ENCODE measurements at places on chromosomes 1 and 21.

DNA sequence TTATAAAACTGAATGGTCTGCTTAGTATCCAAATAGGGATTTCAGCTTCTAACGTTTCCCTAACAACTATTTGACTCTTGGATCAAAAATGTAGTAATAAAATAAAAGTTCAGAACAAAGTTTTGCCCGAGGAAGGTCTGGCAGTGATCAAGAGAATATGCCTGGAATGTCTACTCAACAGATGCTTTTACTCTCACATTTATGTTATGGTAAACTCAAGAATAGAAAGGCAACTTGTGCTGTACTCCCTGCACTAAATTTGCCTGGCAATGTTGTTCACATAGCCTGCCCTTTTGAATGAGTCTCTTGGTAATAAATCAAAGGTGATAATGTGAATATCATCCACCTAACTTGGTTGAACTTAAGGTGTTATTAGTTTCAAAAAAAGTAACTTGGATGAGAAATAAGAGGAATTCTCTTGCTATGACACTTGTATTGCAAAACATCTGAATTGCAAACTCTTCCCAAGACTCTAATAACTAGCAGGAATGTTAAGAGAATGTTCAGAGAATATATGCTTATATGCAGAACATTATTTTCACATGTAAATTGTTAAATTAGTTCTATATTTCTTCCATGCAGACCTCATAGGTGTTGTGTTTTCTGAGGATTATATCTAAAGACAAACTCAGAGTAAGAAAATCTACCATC lies 215.8 kb downstream of the COL24A1 start:
- DNase-seq = no peak

GRCh38 chr1:21365036-21365435 lies 74.8 kb upstream of the ECE1 start:
- no peak for DNase-seq

DNA sequence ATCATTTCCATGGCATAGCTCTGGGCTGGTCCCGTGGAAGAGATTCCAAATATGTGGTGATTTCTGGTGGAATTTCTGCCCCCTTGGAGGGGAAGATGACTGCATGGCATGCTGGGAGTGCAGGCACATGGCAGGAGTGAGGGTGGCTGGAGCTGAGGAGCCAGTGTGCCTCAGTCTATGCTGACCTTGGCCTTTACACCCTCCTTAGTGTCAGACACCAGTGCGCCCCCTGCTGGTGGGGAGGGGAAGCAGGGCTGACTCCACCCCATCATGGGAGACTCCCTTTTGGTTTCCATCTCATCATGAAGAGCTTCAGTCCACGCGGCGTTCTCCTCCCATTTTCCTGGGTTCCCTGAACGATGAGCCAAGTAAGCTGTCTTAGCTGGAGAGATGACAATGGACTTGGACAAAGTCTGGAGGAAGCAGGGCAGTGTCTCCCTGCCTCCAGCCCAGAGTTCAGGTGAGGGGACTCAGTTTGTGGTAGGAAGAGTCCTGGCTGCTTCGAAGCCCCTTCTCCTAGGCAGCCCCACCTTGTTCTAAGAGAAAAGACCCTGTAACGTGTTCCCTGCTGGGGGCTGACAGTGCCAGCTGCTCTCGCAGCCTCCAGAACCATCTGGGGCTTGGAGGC lies 10.3 kb downstream of the ALX3 start:
- DNase-seq = peak; percentile 90

DNA sequence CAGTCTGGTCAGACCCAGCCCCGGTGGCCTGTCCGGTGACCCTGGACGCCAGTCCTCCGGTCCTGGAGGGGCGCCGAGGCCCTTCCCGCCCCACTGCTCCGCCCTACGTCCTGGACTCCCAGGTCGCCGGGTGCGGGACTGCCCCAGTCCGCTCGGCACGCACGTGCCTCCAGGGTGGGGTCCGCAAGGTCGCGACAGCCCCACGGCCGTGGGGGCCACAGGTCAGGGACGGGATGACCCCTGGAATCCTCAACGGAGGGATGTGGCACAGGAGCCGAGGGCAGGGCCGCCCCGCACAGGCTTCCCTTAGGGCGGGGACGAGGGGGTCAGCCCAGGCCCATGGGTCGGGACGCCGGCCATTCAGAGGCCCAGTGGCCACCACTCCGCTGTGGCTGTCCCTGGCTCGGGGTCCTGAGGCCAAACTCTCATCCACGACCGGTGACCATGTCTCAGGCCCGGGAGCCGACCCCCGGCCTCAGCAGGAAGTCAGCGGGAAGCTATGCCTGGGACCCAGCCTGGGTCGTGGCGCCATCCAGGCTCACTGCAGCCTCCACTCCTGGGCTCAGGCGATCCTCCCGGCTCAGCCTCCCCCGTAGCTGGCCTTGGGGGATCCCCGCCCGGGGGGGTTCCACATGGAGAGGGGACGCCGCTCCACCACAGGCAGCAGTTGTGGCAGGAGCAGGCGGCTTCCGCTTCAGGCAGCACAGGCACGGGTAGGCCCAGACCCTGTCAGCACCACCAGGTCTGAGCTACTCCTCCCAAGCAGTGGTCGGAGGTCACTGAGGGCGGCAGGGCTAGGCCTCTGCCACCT lies 599 bp upstream of the TMEM240 start:
- DNase-seq = no peak

DNA sequence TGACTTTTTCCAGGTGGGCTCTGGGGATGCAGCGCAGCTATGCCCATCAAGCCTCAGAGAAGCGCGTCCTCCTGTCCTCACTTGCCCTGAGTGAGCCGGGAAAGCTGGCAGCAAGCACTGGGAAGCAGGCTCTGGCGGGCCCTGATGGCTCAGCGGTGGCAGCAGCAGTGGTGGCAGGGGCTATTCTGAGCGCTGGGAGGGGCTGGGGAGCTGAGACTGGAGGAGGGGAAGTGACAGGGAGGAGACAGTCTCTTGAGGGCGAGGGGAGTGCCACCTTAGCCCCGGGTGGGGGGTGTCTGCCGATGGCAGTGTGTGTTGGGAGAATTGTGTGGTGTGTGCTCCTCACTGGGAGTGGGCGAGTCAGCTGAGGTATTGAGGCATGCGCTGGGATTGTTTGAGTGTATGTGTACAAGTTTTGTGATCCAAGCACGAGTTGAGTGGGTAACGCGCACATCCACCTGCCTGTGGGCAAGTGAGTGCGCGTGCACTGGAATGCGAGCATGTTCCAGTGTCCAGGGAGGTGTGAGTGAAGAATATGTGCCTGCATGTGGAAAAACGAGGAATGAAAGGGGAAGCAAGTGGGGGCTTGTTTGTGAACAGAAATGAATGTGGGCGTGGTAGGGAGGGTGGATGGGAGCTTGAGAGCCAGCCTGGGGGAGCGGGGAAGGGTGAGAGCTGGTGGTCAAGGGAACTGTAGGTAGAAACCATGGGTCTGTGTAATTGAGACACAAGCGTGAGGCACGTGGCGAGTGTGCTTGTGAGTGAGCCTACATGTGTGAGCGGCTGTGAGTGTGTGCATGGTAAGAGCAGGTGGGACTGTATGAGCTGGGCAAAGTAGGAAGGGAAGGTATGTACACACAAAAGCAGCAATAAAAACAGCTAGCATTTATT lies 2.9 kb upstream of the FOXO6 start:
- peak; percentile 12 for DNase-seq

DNA sequence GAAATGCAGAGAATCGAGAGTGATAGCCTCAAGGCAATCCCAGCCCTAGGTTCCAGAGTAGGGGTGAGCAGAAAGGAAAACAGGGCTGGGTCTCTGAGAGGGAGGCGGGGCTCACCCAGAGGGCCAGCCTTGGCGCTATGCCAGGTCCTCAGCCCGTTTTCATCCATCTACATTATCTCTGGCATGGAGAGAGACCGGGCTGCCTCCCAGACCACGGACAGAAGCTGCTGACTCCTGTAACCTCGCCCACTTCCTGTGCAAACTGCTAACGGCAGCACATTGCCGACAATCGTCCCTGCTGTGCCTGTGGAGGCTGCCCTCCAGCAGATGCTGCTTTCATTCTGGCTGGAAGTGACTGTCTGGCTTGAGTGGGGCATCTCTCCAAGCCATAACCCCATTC lies 569.1 kb downstream of the NPHP4 start:
- DNase-seq = peak; percentile 35

DNA sequence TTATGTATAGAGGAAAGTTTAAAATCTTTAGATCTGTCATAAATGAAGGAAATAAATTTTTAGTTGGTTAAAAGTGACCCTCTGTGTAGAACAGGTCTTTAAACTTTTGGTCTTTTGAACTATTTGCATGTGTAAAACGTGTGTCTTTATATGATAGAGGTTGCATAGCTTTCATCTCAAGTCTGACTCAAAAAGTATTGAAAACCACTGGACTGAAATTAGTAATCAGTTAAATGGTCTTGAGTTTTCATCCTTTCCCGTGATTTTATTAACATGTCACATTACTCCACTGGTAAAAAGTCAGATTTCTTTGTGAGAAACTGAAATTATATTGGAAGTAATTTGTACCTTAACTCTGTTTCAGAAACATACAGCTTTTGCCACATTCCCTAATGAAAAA lies 1.8 kb downstream of the RNPC3 start:
- DNase-seq = no peak

DNA sequence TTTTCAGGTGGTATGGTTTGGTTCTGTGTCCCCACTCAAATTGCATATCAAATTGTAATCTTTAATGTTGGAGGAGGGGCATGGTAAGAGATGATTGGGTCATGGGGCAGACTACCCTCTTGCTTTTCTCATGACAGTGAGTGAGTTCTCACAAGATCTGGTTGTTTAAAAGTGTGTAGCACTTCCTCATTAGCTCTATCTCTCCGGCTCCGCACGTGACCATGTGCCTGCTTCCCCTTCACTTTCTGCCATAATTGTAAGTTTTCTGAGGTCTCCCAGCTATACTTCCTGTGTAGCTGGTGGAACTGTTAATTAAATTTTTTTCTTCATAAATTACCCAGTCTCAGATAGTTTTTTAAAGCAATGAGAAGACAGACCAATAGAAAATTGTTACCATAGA lies 843.2 kb downstream of the AMY1C start:
- DNase-seq = no peak

DNA sequence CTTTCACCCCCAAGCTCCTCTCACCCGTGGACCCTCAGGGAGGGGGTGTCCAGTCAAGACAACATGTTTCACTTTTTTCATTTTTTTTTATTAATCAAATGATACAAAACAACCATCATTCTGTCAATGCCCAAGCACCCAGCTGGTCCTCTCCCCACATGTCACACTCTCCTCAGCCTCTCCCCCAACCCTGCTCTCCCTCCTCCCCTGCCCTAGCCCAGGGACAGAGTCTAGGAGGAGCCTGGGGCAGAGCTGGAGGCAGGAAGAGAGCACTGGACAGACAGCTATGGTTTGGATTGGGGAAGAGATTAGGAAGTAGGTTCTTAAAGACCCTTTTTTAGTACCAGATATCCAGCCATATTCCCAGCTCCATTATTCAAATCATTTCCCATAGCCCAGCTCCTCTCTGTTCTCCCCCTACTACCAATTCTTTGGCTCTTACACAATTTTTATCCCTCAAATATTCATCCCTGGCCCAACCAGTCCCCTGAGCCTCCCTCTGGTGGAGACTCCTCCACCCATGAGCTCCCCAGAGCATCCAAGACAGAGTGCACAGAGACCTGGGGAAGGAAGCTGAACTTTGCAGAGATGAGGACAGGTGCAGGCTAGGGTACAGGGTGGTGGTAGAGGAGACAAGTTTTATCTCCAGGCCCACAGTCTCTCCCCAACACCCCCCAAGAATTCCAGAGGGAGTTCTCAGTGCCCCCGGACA lies 1.4 kb upstream of the S100A16 start:
- DNase-seq = no peak

DNA sequence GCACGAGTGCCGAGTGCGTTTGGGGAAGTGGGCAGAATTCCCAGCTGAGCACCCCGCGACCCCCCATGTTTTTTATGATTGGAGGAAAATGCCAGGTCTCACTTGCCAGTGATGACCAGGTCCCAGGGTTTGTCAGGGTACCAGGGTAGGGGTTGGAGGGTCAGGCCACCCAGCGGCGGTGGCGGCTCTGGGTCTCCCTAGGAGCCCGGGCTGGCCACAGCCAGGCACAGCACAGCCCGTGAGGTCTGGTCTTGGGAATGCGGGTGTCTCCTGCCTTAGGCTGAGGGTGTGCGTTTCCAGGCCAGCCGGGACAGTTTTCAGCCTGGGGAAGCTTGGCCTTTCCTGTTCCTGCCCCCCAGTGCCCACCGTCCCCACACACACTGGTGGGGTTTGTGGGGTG lies 22.7 kb downstream of the PRKCZ start:
- no peak for DNase-seq

- no peak for DNase-seq
Measured at GRCh38 chr1:190619724-190620123, 142.1 kb upstream of the BRINP3 start.

- no peak for DNase-seq
Measured at GRCh38 chr1:235072096-235072495, 56.5 kb downstream of the TOMM20 start.

GRCh38 chr1:8825985-8826481 lies 8.6 kb upstream of the RERE start:
- DNase-seq = no peak

- DNase-seq = peak; percentile 85
Measured at GRCh38 chr1:25774921-25775771, 24.8 kb upstream of the SELENON start.

- DNase-seq = no peak
Measured at GRCh38 chr21:15967661-15968060, 237.9 kb downstream of the USP25 start.

DNA sequence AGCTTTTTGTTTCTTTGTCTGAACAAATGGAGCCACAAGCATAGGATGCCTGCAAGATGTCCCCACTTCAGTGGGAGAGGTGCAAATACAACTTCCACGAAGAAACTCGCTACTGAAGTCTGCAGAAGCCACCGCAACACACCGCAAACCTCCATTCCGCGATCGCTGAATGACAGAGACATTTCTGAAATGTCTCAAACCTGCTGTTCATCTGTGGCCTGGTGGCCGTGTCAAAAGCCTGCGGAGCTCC lies 1.0 kb downstream of the TP53BP2 start:
- peak; percentile 83 for DNase-seq

GRCh38 chr1:172948457-172948856 lies 102.3 kb downstream of the TNFSF18 start:
- DNase-seq = peak; percentile 41

GRCh38 chr1:117173006-117173405 lies 37.7 kb downstream of the VTCN1 start:
- no peak for DNase-seq

GRCh38 chr1:117128323-117129079 lies 7.0 kb upstream of the TRIM45 start:
- no peak for DNase-seq

GRCh38 chr21:31554511-31555022 lies 104.9 kb upstream of the SOD1 start:
- peak; percentile 61 for DNase-seq

- no peak for DNase-seq
Measured at GRCh38 chr1:56045062-56045461, 534.3 kb downstream of the PLPP3 start.

DNA sequence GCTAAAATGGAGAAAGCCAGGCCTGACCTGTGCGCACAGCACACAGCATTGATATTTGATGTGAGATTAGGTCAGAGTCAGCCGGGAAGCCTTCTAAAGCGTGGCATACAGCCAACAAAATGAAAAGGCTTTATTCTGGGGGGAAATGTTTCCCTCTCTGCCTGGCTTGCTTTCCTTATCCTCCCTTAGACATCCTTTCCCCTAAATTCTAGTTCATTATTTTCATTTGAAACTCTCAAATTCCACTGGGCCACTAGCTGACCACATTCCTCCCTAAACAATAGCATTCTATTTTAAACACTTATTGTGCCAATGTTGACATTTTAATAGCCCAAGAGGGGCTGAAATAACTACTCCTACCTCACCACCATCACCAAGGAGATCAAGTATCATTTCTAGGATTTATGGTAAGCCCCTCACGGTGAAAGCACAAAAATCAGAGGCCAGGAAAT lies 49.4 kb downstream of the LEPR start:
- no peak for DNase-seq

GRCh38 chr1:54705153-54705552 lies 10.5 kb upstream of the TTC4 start:
- no peak for DNase-seq

Data from activated T-cell treated with anti-CD3 and anti-CD28 coated beads, Interleukin-2, amount 50 U/mL, for 48 hours (primary cell).